ENCODE measurements at places on chromosomes 16 and 17. TPM values are rescaled to one million over a fixed set of nuclear protein-coding genes. Genes with fewer than 3 reads are reported as not detected.

DNA sequence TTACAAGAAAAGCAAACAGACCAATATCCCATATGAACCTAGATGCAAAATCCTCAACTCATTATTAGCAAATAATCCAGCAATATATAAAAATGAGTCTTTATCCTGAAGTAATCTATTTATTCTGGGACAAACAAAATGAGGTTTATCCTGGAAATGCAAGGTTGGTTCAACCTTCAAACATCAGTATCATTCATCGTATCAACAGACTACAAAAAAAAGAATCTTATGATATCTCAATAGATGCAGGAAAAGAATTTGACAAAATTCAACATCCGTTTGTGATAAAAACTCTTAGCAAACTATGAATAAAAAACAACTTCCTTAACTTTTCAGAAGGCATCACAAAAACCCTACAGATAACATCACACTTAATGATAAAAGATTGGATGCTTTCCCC is 18.4 kb upstream of the BAIAP2 start:
- no peak for DNase-seq
- H3K27ac ChIP-seq = no peak overlapping the region
- no peak overlapping the region for H3K4me3 ChIP-seq
- H3K27me3 ChIP-seq = no peaks in the 10 kb centered on the region
- no peaks in the 10 kb centered on the region for H3K36me3 ChIP-seq
- H3K4me1 ChIP-seq = peaks cover 2% of the 10 kb centered on the region

GRCh38 chr17:80447790-80448189 is 28.6 kb downstream of the NPTX1 start:
- no peaks in the 10 kb centered on the region for H3K27me3 ChIP-seq
- H3K27ac ChIP-seq = no peak overlapping the region

DNA sequence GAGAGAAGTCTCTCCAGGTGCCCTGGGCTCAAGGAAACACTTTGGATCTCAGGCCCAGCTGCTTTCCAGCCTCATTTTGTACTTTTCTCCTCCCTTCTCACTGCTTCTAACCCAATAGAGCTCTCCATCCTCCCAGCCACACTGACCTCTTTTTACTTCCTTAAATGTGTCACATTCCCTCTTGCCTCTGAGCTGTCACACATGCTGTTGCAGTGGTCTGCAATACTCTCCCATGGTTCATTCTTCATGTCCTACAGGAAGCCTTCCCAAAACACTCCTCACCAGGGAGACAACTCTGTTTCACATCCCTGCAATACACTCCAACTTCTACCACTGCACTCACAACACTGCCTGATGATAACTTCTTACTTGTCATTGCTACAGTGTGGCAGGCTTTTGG is 242.1 kb upstream of the DYNLRB2 start:
- H3K27ac ChIP-seq = no peak overlapping the region
- H3K4me3 ChIP-seq = no peak overlapping the region
- H3K4me1 ChIP-seq = no peaks in the 10 kb centered on the region
- H3K36me3 ChIP-seq = no peaks in the 10 kb centered on the region
- no peak for DNase-seq

ABCA9 gene
- not detected for total RNA-seq

PRR15L gene
- 0.34 TPM for total RNA-seq

GRCh38 chr16:7330709-7331108 is 1.9 kb upstream of the RBFOX1 start:
- no peak overlapping the region for H3K4me3 ChIP-seq
- H3K27ac ChIP-seq = no peak overlapping the region
- no peak for DNase-seq
- H3K36me3 ChIP-seq = no peaks in the 10 kb centered on the region
- H3K4me1 ChIP-seq = no peaks in the 10 kb centered on the region
- H3K27me3 ChIP-seq = no peaks in the 10 kb centered on the region
